Stimulated activated CD8-positive, alpha-beta memory T cell treated with anti-CD3 and anti-CD28 coated beads, Interleukin-7, amount 100 ng/mL, for 1 hour (primary cell): ENCODE measurements at places on chromosomes 4 and X.

- DNase-seq: no peak
Measured at GRCh38 chr4:25535701-25536473, 119.8 kb upstream of the SLC34A2 start.

DNA sequence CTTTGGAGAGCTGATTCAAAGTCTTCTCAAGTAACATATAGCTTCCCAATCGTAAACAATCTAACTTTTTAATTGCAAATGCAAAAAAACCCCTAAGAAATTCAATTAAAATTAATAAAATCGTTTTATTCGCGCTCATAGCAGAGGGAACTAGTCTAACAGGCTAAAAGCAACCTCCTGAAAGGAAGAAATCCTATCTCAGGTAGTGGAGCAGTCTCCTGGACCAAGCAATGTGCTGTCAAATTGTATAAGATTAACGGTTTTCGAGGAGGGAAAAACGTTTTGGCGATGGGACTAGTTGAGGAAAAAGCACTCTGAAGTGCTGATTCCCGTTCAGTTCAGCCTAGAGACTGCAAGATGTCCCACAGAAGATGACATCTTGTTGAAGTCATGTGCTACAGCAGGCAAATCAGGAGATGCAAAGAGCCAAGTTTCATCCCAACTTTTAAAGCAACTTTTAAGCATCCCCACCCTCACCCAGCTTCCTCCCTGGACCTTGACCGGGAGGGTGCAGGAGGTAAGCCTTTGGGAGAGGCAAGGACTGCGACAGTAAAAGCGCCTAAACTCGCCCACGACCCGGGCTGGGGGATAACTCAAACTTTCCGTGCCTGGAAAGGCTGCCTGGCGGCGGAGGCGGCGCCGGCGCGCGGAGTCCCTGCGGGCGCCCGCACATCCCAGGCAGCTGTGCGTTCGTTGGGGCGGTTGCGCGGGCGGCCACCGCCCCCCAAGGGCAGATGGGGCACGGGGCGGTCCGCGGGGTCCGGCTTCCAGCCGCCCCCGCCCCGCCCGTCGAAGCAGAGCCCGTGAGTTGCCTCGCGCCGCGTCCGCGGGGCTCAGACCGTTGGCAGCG, 784 bp downstream of the MAP7D3 start:
- peak; percentile 5 for DNase-seq

- no peak for DNase-seq
Measured at GRCh38 chr4:48898733-48899431, 7.7 kb downstream of the OCIAD2 start.

GRCh38 chrX:148426467-148426866, 74.0 kb upstream of the AFF2 start:
- DNase-seq: no peak

- no peak for DNase-seq
Measured at GRCh38 chr4:37754410-37755185, 68.4 kb upstream of the RELL1 start.

DNA sequence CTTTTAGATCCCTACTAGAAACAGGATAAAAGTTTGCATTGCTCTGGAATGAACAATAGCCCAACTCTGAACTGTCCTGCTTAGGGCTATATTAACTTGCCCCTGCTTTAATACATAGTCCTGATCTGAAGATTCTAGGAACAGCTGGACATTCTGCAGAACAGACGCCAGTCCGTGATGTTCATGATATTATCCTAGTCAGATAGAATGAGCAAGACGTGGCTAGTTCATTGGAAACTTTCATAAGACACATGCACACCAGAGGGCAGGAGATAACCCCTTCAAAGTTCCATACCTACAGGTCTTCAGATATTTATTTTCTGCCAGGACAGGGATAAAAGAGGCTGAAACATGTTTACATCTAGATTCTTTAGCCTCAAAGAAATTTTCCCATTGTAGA, 75.5 kb upstream of the CLNK start:
- no peak for DNase-seq

- no peak for DNase-seq
Measured at GRCh38 chr4:12071316-12071715, 642.6 kb upstream of the HS3ST1 start.

GRCh38 chrX:150504397-150505182, 63.8 kb upstream of the MTM1 start:
- DNase-seq: no peak

DNA sequence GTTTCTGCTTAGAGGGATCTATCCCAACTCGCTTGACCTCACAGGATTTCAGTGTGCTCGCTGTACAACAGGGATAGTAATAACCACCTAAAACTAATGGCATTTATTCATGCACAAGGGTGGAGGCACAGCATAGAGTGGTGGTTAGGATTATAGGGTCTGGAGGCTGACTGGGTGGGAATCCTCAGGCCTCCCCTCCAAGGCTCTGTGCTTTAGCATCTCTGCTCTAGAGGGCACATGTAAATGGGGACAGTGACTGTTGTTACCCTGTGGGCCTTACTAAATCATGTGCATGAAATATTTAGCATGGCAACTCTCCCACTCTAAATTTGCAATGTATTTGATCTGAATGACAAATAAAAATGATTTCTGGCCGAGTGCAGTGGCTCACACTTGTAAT, 29.2 kb downstream of the VCX2 start:
- DNase-seq: no peak

DNA sequence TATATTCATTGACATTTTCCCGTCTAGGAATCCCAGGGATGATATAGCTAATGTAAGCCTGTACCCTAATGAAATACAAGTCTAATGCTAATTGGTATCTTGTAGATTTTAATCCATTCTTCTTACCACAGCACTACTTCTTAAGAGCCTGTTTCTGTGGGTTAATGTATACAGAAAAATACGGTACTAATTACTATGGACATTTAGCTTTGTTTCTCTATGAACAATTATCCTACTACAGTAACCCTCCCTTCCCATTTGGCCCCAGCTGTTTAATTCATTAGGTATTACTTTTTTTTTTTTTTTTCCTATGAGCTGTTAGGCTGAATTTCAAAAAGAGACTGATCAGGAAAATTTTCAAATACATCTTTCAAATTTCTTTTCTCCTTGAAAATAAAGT, 245.1 kb upstream of the SLC7A11 start:
- DNase-seq: no peak

DNA sequence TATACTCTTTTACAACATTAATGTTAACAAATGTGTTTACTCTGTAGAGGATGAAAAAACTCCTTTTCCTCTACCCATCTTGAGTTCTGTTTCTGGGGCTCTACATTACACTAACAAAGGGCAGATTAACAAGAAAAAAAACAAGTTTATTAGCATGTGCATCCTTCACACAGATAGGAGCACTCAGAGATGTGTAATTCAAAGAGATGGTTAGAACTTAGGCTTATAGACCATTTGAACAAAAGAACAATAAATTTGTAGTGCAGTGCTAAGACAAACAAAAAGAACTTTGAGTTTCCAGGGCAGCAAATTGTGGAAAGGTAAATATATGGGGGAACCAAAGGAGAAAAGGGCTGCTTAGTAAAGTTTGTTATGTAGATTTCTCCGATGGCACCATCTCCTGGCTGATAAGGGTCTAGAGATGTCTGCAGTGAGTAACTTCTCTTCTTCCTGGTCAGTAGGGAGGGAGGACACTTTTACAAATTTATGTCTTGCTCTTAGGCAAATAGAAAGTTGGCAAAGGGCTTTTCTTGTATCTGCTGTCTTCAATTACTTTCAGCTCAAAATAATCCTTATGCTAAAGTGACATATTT, 1249.9 kb upstream of the TENM3 start:
- no peak for DNase-seq

DNA sequence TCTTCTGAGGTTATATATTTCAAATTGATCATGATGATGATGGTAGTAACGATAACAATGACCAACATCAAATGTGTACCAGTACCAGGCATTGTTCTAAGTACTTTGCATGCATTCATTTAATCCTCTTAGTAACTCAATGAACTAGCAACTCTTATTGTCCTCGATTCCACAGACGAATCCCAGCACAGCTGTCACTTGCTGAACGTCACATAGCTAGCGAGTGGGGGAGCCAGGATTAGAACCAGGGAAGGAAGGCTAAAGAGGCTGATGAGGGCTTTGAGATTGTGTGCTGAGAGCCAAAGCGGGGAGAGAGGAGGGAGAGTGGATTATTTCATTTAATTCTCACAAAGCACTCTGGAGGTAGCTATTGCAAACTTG, 103.6 kb downstream of the PHOX2B start:
- DNase-seq: no peak

GRCh38 chrX:45699158-45699557, 498.5 kb upstream of the DIPK2B start:
- no peak for DNase-seq

GRCh38 chrX:136856551-136856950, 24.0 kb downstream of the RBMX start:
- no peak for DNase-seq

DNA sequence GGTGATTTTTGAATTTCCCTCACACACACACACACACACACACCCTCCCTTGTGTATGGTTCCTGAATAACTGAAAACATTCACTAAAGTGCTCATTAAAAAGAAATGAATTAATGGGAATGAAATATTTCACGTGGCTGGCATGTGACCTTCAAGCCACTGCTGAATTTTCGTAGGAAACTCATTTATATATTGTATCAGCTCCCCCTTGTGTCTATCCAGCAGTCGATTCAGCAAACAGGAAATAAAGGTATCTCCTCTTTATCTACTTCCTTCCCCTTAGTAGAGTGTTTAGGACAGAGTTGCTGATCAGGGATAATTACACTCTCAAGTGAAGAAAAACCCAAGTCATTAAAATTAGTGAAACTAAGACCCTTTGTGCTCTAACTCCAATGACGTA, 912.6 kb upstream of the LCORL start:
- DNase-seq: no peak

DNA sequence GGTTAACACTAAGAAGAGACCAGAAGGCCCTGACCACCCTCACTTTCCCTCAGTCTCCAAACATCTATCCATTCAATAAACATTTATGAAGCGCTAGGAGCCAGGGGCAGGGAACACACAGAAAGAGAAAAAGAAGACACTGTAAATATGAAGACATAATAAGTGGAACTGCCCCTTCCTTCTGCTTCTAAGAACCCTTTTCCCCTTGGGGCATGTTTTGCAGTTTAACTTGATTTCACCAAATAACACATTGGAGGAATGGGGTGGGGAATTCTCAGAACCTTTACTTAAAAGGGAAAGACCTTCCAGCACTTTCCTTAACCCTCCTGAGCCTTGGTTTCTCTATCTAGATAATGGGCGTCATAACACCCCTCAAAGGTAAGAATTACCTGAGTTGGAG, 42.3 kb downstream of the RBM47 start:
- DNase-seq: no peak

- no peak for DNase-seq
Measured at GRCh38 chr4:10094841-10095240, 21.8 kb downstream of the WDR1 start.
